AG04449 (cell line): ENCODE measurements at places on chromosomes 16 and 17.

DNA sequence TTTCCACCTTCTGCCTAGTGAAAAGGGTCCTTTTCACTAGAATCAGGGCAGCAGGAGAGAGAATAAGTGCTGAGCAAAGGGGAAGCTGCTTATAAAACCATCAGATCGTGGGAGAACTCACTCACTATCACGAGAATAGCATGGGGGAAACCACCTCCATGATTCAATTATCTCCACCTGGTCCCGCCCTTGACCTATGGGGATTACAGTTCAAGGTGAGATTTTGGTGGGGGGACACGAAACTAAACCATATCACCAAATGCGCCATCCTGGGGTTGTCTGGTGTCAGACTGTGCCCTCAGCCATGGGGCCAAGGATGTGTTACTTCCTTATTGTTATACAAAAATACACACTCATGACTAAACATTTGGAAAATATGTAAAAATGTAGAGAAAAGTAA lies 10.4 kb upstream of the KATNB1 start:
- no peak for DNase-seq

GRCh38 chr17:77531641-77532040 lies 390.9 kb downstream of the SEC14L1 start:
- DNase-seq, result no peak

GRCh38 chr16:82784573-82784968 lies 157.8 kb downstream of the CDH13 start:
- DNase-seq, result no peak

DNA sequence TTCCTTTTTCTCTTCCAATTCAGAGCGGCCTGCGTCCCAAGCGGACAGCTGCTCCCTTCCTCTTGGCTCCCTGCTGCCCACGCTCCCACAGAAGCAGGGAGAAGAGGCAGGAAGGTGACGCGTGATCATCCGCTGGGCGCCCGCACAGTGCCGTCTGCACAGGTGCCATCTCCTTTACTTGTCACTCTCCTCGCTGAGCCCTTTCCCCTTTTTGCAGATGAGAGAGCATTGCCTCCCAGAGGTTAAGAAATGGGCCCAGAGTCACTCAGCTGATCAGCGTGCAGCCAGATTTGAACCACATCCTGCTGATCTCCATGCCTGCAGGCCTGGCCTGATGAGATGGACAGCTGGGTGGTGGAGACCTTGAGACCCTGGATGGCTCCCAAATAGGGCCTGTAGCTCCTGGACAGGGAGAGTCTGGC lies 299.8 kb downstream of the SEC14L1 start:
- no peak for DNase-seq
